ENCODE measurements at places on chromosomes 2 and 18.
A peak's percentile ranks its signal among the peaks of the same experiment; 100 is the strongest.

DNA sequence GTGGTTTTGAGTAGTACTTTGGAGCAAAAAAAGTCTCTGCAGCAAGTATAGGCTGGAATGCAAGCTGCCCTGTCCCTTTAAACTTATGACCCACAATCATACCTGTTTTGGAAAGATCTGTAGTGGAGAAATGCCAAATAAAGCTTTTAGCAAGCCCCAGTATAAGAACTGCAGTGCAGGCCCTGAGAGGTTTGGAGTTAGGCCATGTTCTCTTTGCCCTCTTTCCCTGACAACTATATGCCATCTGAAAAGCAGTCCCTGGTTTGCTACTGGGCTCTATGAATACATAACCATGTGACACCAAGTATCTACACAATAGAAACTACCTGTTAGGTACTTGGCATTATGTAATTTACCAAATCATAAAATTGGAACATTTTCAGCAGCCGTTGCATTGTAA lies 267.4 kb upstream of the HNMT start:
- no peak for DNase-seq

- no peak for DNase-seq
Observed at GRCh38 chr18:79504034-79504433, 108.3 kb downstream of the NFATC1 start.

DNA sequence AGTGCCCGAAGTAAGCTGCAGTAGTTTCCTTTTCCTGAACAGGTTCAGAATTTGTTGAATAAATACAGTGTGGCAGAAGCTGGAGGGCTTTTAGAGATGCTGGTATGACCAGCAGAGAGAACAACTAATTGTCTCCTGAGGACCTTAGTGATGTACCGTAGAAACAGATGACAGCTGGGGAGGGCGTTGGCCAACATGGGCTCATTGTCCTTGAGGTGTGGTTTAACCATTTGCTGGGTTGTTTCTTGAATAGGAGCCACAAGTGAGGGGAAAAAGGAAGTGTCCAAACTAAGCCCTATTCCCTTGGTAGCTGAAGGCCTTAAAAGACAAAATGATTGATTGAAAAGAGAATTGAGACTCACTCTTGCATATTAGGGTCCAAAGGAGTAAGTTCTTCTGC lies 11.7 kb upstream of the FAM228A start:
- DNase-seq: no peak

DNA sequence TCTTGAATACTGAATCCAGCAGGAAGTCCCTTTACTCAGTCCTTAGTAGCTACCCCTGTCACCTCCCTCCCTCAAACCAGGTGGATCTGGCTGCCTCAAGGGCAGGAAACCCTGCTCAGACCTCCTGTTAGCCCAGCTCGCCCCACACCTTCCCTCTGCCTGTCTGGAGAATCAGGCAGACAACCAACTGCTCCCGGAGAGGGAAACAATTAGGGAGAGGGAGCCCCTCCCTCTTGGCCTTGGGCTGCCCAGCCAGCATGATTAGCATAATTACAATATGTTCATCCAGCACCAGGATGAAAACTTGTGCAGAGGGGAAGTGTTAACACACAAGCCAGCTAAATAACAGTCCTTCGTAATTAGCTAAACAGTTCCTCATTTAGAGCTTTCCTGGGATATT lies 185.5 kb downstream of the C1D start:
- DNase-seq: no peak

DNA sequence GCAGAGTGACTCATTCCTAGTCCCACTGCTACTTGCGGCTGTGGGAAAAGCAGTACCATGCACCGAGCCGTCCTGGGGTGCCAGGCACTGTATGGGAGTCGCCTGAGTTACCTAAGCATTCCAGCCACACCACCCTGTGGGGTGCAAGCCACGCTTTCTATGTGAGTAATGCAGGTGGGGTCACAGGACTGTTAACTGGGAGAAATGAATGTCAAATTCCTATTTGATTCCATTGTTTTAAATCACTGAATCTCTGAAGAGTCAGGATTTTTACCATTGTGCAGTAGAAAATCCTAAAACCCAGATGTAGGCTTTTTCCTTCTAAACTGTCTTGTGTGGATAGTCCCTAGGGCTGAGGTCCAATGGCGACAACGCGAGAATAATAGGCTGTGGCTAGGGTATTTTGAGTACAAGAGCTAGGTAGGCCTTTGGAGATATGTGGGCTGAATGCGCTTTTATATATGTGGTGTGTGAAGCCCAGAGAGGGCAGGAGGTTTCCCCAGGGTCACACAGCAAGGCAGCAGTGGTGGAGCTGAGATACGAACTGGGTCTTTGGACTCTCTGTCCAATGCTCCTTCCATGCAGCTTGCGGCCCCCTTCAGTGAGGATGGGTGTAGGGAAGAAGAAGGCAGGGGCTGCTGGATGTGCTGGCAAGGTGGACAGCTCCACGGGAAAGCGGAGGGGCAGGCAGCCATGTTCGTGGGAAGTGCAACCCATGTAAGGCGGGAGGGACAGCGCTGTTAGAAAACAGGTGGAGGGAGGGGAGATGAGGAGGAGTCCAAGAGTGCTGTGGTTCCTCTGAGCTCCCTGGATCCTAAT lies 83.2 kb downstream of the DDX1 start:
- no peak for DNase-seq

DNA sequence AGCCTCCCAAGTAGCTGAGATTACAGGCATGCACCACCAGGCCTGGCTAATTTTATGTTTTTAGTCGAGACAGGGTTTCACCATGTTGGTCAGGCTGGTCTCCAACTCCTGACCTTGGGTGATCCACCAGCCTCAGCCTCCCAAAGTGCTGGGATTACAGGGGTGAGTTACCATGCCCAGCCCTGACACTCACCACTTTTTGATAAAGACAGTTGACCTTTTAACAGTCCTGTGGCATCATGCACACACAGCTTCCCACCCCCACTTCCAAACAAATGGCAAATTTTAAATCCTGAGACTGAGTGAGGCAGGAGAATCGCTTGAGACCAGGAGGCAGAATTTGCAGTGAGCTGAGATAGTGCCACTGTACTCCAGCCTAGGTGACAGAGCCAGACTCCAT lies 6.2 kb upstream of the DNAJB2 start:
- no peak for DNase-seq

DNA sequence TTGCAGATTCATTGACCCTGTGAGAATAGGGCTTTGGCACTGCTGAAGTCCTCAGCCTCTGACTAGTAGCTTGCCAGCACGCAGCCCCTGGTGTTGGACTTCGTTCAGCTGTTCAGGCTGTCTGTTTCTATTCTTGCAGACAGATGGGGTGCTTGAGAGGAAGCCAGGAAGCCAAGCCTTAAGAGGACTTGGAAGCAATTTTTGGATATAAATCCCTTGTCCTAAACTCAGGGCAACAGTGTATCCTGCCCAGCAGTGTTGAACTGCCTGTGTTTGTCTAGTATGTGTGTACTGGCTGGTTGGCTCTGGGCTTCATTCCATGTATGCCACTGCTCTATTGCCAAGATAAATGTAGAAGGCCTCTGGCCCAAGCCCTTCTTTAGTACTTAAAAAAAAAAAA lies 108.6 kb downstream of the COMMD1 start:
- DNase-seq: peak; percentile 89

DNA sequence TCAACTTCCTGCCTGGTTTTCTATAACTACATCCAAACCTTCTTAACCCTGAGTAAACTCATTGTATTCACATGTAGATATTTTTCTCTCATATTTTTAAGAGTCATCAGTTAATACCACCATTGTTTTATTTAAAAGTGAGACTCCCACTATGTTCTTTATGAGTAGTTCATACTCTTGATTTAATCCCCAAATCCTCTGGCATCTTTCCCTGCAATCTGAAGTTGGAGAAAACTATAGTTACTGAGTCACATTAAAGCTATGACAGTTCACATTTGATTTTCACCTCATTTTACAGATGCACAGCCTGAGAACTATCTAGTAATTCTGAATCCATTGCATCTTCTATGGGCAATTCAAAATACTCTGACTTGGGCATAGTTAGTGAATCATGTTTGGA lies 1358.7 kb upstream of the NRXN1 start:
- DNase-seq: no peak

GRCh38 chr2:47207614-47208013 lies 52.5 kb upstream of the STPG4 start:
- DNase-seq: no peak

DNA sequence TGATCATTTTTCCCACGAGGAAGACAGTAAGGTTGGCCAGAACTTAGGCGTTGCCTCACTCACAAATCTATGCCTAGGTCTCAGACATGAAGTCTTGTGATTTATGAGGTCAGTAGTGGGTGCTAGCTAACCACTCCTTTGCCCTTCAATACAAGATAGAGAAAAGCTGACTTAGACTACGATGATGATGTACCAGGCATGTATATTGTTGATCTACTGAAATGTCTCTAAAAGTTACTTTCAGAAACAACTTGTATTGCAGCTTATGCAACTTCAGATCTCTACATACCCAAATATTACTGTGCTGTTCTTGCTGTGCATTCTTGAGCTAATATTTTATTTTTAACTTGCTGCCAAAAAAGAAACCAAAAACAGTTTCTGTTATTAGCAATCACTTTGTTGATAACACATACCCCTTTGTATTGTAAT lies 30.6 kb downstream of the MAPRE2 start:
- no peak for DNase-seq

DNA sequence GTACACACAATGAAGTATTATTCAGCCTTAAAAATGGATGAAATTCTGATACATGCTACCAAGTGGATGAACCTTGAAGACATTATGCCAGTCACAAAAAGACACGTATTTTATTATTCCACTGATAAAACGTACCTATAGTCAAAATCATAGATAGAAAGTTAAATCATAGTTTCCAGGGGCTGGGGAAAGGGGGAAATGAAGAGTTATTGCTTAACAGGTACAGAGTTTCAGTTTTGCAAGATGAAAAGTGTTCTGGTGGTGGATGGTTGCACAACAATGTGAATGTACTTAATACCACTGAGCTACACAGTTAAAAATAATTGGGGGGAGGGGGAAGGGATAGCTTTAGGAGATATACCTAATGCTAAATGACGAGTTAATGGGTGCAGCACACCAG lies 279.0 kb upstream of the STON1 start:
- DNase-seq: no peak

DNA sequence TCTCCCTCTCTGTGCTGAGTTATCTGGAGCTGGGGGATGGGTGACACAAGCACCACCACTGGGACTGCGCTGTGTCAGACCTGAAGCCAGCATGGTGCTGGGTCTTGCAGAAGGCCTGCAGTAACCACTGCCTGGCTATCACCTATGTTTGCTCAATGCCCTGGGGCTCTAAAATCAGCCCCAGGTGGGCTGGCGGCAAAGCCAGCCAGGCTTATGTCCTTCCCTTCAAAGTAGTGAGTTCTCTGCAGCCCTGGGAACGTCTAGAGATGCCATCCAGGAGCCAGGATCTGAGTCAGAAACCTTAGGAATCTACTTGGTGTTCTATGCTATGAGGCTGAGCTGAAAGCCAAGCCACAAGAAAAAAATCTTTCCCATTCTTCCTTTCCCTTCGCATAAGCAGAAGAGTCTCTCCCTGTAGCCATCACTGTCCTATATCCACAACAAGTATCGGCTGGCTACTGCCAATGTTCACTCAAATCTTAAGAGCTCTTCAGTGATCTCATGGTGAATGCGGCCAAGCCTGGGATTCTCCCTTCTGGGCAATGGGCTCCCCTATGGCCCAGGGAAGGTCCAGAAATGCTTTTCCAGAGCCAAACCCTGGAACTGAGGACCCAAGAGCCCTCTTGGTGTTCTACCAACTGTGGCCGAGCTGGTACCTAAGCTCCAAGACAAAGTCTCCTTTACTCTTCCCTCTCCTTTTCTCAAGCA lies 248.7 kb downstream of the ZNF385B start:
- no peak for DNase-seq

GRCh38 chr18:54790109-54790508 lies 38.2 kb upstream of the RAB27B start:
- no peak for DNase-seq

DNA sequence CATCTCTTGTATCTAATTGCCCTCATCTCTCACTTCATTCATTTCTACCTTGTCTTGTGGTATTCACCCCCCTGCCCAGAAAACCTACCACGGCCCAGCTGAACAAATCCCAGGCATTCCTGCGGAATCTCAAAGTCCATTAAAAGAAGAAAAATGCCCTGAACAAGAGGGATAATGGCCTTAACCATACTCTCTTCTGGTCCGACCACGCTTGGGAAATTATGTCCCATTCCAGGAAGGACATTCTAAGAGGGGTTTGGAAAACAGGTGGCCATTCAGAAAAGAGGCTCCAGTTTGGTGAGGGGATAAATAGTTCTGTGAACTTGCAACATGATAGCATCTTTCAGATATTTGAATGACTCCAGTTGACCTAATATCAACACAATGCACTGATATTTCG lies 349.9 kb upstream of the ZNF521 start:
- DNase-seq: no peak

DNA sequence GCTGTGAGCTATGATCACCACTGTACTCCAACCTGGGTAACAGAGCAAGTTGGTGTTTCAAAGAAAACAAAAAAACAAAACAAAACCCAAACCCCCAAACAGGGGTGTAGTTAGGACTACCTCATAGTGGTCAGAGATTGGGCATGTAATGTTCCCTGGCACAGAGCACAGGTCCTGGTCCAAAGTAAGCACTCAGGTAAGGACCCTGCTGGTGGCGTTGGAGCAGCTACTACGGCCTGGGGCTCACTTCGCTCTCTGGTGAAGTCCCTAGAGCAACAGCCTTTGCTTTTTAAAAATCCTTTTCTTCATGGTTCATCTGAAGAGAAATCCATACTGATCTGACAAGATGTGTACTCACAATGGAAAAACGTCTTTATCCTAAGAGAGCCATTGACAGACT lies 130.4 kb downstream of the ZNF236 start:
- DNase-seq: no peak

DNA sequence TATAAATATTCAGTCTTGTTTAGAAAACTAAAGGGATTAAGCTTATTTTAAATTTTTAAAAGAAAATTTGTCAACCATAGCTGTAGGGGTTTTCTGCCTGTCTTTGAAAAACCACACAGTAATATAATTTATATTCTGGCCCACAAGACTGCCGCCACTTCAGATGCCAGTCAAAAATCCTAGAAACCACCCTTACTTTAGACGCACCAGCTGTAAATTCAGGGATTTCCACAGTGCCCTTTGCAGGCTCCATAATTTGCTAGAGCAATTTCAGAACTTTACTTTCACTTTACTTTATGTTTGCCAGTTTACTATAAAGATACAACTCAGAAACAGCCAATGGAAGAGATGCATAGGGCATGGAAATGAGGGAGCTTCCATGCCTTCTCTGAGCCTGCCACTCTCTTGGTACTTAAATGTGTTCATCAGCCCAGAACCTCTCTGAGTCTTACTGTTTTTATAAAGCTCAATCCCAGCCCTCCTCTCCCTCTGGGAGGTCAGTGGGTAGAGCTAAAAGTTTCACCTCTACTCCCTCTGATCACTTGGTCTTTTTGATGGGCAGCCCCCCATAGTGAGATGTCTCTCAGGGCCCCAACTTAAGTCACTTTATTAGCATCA lies 63.3 kb downstream of the KYNU start:
- no peak for DNase-seq

DNA sequence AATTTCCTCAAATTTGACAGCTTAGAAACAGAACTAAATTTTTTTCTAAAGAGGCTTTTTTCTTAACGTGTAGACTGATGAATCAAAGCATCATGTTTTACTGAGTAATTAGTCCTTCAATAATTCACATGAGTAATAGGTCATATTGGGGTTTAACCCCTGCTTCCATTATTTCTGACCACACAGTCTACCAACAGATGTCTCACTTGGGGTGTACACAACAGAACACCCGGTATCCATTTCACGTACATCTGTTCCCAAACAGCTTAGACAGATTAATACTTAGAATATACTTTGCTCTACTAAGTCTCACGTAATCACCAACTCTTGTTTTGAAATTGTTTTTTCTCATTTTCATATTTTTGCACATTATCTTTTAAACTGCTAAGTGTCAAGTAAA lies 14.8 kb downstream of the CERKL start:
- no peak for DNase-seq

All from femur (tissue), 1 donor.